Central memory CD4-positive, alpha-beta T cell (primary cell): ENCODE measurements at places on chromosomes 4 and X.

GRCh38 chr4:8260656-8261111, 8.9 kb upstream of the HTRA3 start:
- DNase-seq, result no peak

GRCh38 chrX:11781133-11781532, 23.1 kb downstream of the MSL3 start:
- no peak for DNase-seq

- no peak for DNase-seq
Observed at GRCh38 chr4:26217961-26218676, 102.7 kb upstream of the RBPJ start.

GRCh38 chr4:8532245-8532781, 47.9 kb upstream of the GPR78 start:
- no peak for DNase-seq

DNA sequence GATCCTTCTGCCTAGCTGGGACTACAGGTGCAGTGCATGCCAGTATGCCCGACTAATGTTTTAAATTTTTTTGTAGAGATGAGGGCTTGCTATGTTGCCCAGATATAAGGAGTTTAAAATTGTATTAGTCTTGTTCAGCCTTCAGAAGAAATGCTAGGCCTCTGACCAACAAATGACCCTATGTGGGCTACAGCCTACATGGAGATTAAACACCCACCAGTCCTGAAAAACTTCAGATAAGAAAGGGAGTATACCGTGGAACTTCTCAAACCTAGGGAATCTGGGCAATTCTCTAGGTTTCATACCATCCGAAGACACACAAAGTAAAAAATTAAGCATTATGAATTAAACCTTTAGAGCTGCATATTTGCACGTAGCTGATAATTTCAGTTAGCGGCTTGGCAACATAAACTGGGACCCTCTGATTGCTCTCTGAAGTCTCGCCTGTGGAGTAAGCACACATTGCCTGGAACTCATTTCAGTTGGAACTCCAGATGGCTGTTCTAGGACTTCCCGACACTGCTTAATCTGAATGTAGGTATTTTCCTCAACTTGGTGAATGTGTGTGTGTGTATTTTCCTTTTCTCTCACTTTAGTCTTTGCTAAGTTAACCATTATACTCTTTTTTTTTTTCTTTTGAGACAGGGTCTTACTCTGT, 33.0 kb downstream of the MOB1B start:
- no peak for DNase-seq

DNA sequence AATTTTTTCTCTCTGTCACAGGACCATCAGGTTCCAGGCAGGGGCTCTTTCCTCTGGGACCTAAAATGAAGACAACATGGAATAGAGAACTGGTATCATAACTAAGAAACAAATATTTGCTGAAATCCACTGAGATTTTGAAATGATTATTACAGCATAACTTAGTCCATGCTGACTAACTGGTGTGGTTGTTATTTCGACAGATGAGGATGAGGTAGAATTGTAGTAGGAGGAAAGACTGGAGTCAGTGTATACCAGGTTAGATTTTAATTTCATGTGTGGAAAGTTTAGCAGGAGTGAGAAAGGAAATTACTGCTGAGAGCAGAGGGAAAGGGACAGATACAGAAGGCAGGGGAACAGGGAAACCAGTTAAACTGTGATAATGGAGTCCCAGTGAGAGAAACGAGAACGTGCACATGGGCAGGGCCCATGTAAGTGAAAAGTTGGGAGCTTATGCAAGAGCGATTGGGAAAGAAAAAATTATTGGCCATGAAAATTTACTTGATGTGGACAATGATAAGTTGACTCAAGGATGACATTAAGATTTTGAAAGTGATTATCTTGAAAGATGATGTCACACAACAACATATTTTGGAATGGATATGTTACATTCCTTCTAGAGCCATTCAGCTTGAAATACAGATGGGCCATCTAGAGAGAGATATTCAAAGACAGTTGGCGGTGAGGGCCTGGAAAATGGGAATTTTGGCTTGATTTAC, 98.7 kb upstream of the DDIT4L start:
- no peak for DNase-seq

DNA sequence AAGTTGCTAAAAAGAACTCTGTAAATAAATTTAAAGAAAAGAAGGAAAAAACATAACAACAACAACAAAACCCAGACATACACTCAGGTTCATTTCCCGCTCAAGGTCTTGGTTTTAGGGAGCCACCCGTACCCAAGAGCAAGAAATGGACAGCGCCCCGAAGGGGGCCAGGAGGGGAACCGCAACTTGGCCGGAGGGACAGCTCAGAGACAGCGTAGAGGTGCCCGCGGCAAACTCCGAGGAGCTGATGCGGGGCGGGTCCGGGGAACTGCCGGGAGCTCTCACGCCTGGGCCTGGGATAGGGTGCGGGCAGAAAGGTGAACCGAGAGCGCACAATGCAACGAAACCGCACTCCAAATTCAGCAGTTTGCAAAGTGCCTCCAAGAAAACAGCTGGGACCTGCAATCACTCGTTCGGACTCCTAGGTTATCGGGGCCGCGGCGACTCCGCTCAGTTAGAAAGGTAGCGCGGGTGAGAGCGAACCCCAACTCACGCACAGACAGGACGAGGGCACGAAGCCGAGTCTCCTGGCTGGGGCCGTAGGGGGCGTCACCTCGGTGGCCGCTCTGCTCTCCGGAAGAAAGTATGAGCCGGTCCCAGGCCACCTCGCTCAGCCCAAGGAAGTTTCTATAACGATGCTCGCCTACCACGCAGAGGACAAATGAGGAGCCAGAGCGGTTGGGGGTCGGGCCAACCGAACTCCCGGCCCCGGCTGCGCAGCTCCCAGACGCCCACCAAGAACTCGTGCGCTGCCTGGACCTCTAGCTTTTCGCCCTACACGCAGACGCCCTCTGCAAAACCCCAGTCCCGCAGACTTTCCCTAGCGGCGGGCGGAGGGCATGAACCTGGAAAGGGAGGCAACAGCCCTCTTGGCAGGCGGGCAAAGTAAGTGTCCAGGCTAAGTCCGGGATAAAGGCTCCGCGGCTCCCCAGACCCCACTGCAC, 1.4 kb downstream of the NDNF start:
- peak; percentile 3 for DNase-seq
